ENCODE measurements at places on chromosomes 2 and 18.

- no peak for DNase-seq
Measured at GRCh38 chr2:217680381-217680780, 322.4 kb downstream of the TNS1 start.

- no peak for DNase-seq
Measured at GRCh38 chr2:108982259-108982679, 6.8 kb downstream of the EDAR start.

DNA sequence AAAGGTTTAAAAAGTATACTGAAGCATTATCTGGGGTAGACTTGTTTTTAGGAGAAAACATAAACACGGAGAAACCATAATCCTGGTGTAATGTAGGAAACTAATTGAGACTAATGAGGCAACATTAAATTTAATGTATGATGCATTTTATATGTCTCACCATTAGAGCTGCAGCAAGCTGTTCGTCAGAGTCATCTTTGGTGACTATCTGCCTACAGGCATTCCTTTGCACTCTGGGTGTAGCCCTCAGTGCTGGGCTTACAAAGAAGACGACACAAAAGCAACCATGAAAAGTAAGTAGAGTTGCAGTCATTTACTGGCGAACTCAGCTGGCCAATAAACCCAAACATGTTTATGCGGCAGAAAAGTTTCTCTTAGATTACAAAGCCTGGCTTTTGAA, 415.3 kb upstream of the ZEB2 start:
- DNase-seq, result no peak

GRCh38 chr18:30971338-30971956, 71.1 kb downstream of the DSC3 start:
- DNase-seq, result no peak

- no peak for DNase-seq
Measured at GRCh38 chr2:143558665-143559064, 429.4 kb downstream of the ARHGAP15 start.

- no peak for DNase-seq
Measured at GRCh38 chr18:354003-354402, 86.2 kb upstream of the THOC1 start.

DNA sequence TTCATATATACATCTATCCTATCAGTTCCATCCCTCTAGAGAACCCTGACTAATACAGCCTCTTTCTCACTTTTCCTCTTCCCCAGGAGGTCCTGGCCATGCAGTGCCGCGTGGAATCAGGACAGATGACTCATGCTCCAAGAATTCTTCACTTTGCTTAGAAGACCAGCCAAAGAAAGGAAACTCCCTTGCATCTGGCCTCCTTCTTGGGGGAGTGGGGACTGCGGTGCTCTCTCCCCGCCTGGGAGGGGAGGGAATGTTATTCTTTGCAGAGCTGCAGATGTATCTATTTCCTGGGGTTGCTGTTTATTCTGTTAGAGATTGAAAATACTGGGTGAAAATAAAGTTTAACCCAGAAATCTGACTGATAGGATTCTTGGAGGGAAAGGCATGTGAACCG, 111.5 kb upstream of the SH3BP4 start:
- no peak for DNase-seq

DNA sequence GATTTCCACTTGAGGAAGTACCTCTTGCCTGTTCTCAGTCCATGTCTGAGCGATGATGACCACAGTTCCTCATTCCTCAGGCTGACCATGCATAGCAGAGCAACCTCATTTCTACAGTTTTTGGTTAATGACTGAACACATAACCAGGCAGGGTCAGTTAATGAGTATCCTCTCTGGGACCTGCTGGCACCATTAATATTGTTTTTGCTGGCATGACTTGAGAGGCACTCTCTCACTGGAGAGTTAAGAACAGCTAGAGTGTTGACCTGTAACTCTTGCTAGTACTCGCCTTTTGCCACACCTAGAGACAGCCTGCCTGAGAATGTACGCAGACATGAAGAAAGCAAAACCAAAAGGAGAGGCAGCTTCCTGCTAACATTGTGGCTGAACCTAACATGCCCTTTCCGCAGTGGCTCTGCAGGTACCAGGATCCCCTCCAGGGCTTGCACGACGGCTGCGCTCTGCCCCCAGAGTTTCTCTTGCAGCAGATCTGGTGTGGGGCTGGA, 23.9 kb downstream of the PECR start:
- DNase-seq, result no peak

DNA sequence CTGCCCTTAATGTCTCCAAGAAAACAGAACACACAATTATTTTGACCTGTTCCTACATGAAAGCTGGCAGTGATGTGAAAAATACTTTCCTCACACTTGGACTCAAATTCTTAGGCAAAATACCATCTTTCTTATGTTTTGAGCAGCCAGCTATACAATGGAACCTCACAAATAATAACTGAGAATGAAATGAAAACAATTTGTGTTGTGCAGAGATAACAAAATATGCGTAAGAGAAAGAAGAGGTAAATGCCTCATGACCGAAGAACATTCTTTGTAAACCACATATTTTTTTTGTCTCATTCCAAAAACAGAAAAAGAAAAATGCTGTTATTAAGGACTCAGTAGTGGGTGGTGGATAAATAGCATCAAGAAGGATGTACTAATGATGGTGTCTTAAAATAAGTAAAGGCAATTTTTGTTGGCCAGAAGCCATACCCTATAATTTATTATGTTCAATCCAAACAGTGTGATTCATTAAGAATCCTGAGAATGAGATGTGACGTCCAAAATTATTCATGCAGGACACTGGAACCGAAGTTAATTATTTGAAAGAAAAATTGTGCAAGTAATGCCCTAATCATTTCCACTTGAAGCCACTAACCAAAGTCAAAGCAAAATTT, 193.0 kb upstream of the NETO1 start:
- no peak for DNase-seq

GRCh38 chr2:179532863-179533278, 268.2 kb upstream of the SESTD1 start:
- DNase-seq, result no peak

DNA sequence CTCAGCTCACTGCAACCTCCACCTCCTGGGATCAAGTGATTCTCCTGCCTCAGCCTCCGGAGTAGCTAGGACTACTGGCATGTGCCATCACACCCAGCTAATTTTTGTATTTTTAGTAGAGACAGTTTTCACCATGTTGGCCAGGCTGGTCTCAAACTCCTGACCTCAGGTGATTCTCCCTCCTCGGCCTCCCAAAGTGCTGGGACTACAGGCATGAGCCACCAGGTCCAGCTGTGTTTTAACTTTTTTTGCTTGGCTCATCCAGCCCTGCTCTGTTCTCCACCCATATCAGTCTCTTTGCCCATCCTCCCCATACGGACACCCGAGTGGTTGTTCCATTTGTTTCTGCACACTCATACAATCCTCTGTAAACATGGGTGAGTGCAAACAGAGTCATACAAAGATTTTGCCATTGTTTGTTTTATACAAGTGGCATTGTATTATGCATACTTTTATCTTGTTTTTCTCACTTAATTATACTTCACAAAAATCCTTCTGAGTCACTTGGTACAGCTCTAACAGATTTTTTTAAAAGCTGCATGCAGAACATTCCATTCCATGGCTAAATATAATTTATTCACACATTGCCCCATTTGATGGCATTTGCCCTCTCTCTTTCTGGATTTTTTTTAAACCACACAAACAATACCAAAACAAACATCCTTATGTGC, 5.3 kb downstream of the APOB start:
- no peak for DNase-seq

- no peak for DNase-seq
Measured at GRCh38 chr18:54209471-54210180, 14.8 kb downstream of the MBD2 start.

DNA sequence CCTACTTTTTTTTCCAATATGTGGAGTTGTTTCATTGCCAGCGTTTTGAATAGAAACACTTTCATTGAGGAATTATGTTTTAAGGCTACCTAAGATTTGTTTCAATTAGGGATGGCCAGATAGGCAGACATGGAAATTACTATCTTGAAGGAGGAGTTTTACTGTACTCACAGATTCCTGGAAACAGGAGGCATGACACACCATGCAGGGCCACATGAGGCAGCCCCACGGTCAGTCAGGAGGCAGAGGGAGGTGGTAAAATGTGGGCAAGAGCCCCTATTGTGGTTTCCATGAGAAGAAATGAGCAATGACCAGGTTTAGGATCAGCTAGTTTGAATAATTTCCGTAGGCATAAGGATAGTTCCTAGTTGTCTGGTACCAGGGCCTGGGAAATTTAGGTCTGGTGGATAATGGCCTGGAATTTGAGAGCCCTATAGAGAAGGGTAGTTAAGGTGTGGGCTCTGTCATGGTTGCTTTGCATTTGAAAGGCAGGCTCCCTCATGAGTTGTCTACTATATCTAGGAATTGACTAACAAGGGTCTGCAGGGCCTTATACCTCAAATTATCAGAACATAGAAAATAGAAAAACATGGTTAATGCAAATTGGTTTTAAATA, 360.0 kb upstream of the KCNJ3 start:
- no peak for DNase-seq

DNA sequence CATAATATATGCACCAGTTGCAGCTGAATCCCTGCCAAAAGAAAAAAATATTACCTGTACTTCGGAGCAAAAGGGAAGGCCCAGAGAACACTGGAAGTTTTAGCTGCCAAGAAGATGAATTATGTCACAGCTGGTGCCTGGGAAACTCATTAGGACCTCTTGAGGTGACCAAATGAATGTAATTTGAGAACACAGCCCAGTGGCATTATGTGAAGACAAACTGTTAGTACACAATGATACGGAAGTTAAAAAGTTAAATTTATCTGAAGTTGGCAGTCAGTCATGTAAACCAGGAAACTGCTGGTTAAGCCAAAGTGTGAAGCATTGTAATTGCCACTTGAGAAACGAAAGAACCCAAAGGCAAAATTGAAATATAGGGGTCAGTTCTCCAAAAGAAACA, 80.7 kb downstream of the EML4 start:
- no peak for DNase-seq

- DNase-seq, result no peak
Measured at GRCh38 chr18:39702888-39703287, 2137.3 kb upstream of the CELF4 start.

DNA sequence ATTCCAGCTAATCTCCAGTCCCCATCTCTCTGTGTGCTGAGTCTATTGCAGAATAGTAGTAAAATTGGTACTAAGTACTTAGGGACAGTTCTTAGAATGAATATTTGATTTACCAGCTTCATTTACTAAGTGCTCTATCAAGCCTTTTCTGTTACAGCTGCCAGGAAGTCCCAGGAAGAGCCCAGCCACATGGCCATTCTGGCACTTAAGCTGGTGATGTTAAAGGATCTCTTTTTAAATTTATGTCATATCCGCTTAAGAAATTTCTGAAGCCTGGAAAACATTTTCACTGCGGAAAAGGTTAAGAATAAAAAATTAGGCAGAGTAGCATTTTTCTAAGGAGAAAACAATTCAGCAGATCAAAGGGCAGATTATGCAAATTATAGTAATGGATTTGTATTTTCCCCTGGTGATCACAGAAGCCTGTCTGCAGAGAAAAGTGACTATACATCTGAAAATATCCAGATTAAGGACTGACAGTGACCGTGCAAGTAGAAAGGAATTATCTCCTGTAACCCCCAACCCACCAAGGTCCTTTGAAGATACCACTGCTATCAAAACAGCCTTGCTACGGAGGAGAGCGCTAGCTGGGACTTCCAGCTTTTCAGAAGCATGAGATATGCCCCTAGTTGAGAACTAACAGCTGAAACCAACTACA, 260.8 kb downstream of the SH3BP4 start:
- no peak for DNase-seq

GRCh38 chr2:159828738-159829137, 30.7 kb upstream of the CD302 start:
- DNase-seq, result no peak

GRCh38 chr18:67875944-67876343, 359.4 kb upstream of the DSEL start:
- no peak for DNase-seq

- DNase-seq, result no peak
Measured at GRCh38 chr2:217643789-217644301, 358.9 kb downstream of the TNS1 start.

DNA sequence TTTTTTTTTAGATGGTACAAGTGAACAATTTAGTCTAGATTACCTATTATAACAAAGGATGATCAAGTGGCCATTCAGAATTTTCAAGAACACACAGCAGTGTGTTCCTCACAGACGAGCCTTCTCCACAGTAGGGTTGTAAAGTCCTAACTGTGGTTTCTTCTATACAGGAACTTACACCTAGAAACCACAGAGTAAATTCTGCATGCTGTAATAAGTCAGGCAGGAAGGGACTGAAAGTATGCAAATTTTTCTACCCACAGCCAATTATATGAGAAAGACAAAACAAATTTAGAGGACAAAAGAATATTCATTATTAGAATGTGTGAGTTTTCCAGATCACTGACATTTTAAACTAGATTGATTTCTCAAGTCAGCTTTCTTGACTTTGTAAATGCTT, 99.5 kb downstream of the RBMS1 start:
- DNase-seq, result no peak

DNA sequence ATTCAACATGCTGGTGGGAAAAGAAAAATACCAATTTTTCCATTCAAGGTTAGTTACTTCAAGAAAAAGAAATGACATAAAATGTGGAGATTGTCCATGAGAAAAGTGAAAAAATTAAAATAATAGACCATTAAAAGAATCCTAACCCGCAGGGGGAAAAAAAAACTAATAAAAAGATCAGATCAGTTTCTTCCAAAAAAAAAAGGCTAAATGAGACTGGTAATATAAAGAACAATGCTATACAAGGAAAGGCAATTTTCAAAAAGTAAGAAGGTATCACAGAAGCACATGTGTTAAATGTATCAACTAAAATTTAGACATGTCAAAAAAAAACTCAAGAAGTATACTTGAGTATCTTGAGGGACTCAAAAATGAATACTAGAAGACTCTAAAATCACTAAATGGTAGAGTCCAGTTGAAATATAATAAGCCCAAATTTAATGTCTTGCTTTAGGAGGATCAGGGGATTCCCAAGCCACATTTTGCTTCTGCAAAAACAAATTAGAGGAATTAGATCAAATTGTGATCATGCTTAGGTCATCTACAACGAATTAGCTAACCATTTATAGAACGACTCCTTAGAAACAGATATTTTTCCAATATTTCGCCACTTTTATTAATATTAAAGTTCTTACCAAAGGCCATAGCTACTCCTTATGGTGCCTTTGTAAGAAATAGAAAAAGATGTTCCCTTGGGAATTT, 35.8 kb upstream of the GLS start:
- no peak for DNase-seq

GRCh38 chr2:221997100-221997499, 301.7 kb downstream of the PAX3 start:
- DNase-seq, result no peak

- DNase-seq, result no peak
Measured at GRCh38 chr2:209834767-209835166, 63.1 kb downstream of the UNC80 start.

GRCh38 chr2:58032016-58032763, 14.4 kb upstream of the VRK2 start:
- no peak for DNase-seq

DNA sequence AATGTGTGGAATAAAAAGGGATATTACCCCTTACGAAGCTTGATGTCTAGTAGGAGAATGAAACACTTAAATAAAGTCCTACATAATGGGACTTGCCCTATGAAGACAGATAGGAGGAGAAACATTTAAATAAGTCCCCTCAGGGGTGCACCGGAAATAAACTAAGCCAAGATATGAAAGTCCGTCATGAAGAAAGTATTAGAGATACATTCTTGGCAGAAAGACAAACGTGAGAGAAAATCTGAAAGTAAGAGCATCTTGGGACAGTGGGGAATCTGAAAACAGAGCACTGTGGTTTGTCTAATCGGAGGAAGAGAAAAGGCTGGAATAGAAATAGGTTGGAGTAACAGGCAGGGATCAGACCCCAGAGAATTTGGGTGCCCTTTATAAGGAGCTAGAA, 516.9 kb upstream of the DSEL start:
- no peak for DNase-seq
